ENCODE measurements at places on chromosomes 16 and 17. TPM values are rescaled to one million over a fixed set of nuclear protein-coding genes. Genes with fewer than 3 reads are reported as not detected.

DNA sequence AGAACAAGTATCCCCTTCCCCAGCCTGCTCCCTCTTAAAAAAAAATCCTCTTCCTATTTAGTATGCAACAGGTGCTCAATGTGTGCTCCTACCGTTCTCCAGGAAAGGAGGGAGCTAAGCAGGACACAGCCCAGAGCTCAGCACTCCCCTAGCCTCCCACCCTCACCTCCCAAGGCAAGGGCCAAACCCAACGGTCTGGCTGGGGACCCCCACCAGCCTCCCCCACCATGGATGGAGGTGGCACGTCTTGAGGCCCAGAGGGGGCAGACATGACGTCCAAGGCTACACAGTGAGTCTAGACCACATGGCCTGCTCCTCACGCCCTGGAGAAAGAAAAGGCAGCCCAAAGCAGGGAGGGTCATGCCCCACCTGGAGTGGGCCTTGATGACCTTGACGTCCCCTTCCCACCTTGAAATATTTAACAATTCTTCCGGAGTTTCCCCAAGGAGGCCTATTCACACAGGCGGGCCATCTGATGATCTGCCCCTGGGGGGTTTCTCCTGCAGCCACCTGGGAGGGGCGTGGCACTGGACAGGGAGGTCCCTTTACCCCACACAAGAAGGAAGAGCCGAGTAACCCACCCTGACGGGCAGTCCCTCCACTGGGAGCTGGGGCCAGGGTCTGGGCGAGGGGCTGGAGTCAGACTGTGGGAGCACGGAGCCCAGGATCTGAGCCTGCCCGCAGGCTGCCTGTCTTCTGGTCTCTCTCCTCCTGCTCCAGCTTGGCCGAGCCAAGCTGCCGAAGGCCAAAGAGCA, 89.4 kb upstream of the CBX4 start:
- no peak for DNase-seq

GRCh38 chr16:18800293-18800692, 1.1 kb downstream of the ARL6IP1 start:
- no peak for DNase-seq

DNA sequence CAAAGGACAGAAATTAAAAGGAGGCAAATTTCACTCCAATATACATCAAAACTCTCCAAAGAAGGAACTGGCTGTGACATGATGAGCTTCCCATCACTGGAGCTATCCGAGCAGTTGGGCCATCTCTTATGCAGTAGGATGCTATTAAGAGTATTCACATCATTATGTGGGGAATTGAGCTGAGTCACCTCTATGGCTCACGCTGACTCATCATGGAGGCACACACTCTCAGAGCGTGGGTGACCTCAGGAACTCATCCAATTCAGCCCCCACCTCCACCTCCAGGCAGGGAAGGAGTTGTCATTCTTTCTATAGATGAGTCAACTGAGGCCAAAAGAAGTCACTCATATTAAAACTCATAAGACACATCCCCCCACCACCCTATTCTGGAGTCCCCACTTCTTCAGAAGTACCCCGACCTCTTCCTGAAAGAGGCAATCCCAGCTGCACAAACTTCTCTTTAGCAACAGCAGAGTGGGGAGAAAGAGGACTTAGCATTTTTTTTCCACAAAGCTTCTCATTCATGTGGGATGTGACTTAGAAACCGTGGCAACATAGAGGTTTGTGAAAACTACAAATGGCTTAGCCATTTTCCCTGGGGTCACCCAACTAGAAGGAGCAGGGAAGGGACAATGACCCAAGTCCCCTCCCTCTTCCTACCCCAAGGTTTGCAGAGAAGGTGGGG, 32.5 kb downstream of the ABCC12 start:
- no peak for DNase-seq

SCNN1B gene
- total RNA-seq, result 3.0 TPM

Measured in urinary bladder (tissue), 4 donors.